ENCODE measurements at places on chromosomes 13 and 19.

DNA sequence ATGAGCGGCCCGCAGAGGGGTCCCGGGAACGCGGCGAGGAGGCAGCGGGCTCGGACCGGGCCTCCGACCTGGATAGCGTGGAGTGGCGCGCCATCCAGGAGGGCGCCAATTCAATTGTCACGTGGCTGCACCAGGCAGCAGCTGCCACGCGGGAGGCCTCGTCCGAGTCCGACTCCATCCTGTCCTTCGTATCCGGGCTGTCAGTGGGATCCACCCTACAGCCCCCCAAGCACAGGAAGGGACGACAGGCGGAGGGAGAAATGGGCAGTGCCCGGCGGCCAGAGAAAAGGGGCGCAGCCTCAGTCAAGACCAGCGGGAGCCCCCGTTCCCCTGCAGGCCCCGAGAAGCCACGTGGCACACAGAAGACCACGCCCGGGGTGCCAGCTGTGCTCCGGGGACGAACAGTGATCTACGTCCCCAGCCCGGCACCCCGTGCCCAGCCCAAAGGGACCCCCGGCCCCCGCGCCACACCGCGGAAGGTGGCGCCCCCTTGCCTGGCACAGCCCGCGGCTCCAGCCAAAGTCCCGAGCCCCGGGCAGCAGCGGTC, 10.7 kb downstream of the C19orf25 start:
- DNase-seq, result no peak

- DNase-seq, result peak; percentile 76
Observed at GRCh38 chr13:42990291-42991232, 1.5 kb downstream of the EPSTI1 start.

- peak; percentile 33 for DNase-seq
Observed at GRCh38 chr13:96958286-96958891, 35.9 kb downstream of the OXGR1 start.

- DNase-seq, result no peak
Observed at GRCh38 chr13:28991764-28992163, 171.6 kb downstream of the MTUS2 start.

GRCh38 chr13:95987841-95988240, 65.4 kb downstream of the UGGT2 start:
- no peak for DNase-seq

GRCh38 chr13:82627183-82627582, 1255.1 kb downstream of the SLITRK1 start:
- DNase-seq, result peak; percentile 51

DNA sequence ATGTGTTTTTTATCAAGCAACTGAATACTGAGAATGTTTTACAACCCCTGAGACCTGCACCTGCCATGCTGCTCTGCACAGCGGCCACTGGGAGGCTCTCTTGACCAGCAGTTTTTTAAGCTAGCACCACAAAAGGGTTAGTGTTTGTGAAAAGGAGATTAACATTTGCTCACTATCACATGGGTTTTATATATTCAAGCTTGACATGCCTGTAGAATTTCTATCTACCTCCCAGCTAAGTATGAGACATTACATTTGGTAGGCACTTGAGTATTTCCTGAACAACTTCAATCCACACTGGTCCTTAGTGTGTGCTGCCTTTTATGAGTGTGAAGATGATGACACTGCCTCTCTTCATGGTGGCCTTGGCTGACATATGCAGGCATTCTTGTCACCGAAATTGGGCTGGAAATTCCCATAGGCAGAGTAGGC, 1238.9 kb downstream of the UQCRFS1 start:
- peak; percentile 22 for DNase-seq

- DNase-seq, result peak; percentile 30
Observed at GRCh38 chr13:95480791-95481780, 71.4 kb upstream of the CLDN10 start.

DNA sequence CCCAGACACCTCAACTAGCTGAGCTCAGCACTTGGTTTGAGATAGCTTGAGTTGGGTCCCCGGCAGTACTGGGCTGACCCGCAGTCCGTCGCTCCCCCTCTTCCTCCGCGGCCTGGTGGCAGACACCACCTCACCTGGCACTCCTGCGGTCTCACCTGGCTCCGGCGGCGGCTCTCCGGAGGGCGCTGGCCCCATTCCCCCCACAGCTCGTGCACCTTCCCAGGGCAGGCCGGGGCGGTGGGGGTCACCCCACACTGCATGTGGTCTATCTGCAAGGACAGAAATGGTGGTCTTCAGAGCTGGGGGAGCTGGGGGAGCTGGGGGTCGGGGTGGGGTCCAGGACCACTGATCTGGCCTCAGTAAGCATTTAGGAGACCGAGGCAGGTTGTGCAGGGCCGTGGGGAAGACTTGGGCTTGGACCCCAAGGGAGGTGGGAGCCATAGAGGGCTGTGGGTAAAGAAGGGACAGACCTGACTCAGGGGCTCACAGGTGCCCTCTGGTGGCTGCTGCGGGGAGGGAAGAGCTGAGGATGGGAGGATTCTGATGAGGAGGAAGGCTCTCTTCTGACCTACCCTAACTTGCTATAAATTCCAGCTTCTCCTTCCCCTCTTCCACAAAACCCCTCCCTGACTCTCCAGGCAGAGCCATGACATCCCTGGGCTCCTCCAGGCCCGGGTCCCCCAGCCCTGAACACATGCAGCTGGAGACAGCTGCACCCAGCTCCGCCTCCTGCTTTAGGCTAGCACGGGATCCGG, 6.7 kb upstream of the PLIN4 start:
- DNase-seq, result peak; percentile 26

DNA sequence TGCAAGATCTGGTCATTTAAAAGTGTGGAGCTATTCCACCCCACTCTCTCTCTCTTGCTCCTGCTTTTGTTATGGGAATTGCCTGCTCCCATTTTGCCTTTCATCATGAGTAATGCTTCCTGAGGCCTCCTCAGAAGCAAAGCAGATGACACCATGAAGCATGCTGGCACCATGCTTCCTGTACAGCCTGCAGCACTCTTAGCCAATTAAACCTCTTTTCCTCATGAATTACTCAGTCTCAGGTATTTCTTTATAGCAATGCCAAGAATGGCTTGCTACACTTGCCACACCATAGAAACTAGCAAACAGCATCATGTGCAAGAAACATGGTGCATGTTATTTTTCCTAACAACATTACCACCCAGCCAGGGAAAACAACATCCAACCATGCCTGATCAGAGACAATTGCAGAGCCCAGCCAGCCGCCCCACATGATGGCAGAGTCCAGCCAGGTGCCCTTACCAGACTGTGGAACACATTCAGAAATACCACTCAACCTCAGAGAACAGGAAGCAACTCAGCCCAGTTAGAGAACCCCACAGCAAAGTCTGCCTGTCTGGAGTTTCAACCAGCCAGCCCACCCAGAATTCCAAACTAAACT, 36.9 kb downstream of the SYDE1 start:
- DNase-seq, result peak; percentile 13

DNA sequence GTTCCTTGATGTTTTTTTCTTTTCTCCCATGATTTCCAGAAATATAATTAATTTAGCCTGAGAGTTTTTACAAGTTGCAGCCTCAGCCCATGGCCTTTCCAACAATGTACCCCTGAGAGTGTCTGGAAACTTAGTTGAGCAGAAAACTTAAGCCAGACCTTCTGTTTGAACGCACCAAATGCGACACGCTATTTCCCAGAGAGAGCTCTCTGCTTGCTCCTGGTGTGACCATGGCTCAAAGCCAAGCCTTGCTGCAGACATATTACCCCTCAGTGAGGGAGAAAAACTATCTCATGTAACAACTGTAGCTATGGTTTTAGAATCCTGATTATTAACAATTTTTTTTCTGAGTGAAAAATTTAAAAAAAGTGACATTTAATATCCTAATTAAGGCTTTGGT, 1204.5 kb upstream of the SLC10A2 start:
- DNase-seq, result no peak

DNA sequence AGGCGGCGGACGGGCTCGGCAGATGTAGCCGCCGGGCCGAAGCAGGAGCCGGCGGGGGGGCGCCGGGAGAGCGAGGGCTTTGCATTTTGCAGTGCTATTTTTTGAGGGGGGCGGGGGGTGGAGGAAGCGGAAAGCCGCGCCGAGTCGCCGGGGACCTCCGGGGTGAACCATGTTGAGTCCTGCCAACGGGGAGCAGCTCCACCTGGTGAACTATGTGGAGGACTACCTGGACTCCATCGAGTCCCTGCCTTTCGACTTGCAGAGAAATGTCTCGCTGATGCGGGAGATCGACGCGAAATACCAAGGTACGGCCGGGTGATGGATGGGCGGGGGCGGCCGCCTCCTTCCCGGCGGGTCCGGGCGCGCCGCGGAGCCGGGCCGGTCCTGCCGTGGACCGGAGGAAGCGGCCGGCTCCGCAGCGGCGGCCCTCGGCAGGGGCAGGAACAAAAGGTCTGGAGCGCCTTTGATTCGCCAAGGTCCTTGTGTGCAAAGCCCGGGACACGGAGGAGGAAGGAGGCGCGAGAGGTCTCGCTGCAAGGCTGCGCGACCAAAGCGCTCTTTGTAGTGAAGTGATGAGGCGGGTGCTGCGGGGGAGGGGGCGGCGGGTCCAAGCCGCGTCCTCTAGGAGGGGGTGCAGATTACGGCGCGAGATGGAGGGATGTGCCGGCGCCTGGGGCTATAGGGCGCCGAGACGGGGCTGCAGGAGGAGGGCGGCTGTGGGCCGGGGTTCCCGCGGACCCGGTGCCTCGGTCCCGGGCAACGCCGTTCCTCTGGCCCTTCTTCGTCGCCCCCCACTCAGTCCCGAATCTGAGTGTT, 689 bp downstream of the ING1 start:
- peak; percentile 44 for DNase-seq

DNA sequence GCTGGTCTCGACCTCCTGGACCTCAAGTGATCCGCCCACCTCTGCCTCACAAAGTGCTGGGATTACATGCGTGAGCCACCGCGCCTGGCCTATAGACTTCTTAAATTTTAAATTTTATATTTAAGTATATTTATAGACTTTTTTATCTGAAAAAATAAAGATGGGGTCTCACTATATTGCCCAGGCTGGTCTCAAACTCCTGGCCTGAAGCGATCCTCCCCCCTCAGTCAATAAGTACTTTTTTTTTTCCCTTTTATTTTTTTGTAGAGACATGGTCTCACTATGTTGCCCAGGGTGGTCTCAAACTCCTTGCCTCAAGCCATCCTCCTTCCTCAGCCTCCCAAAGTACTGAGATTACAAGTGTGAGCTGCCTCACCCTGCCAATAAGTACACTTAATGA, 1.9 kb downstream of the SERTAD1 start:
- no peak for DNase-seq

- peak; percentile 79 for DNase-seq
Observed at GRCh38 chr19:39397360-39398296, 6.5 kb downstream of the MED29 start.

DNA sequence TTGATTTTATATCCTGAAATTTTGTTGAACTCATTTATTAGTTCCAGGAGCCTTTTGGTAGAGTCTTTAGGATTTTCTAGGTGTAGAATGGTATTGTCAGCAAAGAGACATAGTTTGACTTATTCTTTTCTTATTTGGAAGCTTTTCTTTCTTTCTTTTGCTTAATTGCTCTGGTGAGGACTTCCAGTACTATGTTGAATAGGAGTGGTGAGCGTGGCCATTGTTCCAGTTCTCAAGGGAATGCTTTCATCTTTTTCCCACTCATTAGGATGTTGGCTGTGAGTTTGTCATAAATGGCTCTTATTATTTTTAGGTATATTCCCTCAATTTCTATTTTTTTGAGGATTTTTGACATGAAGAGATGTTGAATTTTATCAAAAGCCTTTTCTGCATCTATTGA, 182.2 kb upstream of the SPRY2 start:
- DNase-seq, result no peak

- peak; percentile 38 for DNase-seq
Observed at GRCh38 chr13:94640721-94641120, 39.1 kb downstream of the GPR180 start.

DNA sequence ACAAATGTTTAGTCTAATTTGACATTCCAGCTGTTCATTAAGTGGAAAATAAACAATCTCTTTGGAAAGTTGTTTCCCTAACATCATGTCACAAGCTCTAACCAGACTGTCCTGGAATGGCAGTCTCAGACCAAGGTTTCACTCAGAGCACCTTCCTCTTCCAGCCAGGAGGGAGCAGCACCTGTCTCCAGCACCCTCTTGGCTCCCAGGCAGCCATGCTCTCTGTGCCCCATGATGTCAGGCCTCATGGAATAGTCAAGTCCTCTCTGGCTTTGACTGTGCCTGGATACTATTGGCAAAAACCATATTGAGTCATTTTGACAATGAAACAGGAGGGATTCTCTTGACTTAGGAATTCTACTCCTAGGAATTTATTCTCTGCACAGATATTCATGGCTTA, 171.4 kb downstream of the OXGR1 start:
- peak; percentile 43 for DNase-seq

DNA sequence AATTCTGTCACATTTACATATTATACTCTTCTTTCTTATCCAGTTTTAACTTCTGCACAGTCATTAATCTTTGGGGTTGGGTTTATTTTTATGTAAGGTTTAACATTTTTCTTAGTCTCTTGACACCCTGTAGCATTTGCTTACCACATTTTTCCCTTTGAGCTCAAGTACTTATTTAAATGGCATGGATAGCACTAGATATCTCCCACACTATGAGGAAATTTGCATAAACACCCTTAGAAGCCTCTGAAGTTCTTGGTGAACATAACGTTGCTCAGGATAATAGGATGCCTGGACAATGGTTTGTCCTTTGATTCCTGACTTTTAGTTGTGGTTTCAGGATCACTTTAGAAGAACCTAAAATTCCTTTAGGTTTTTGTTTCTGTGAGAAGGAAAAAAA, 338.9 kb downstream of the PCDH17 start:
- DNase-seq, result no peak

GRCh38 chr13:43329702-43330101, 306.3 kb downstream of the DNAJC15 start:
- no peak for DNase-seq

DNA sequence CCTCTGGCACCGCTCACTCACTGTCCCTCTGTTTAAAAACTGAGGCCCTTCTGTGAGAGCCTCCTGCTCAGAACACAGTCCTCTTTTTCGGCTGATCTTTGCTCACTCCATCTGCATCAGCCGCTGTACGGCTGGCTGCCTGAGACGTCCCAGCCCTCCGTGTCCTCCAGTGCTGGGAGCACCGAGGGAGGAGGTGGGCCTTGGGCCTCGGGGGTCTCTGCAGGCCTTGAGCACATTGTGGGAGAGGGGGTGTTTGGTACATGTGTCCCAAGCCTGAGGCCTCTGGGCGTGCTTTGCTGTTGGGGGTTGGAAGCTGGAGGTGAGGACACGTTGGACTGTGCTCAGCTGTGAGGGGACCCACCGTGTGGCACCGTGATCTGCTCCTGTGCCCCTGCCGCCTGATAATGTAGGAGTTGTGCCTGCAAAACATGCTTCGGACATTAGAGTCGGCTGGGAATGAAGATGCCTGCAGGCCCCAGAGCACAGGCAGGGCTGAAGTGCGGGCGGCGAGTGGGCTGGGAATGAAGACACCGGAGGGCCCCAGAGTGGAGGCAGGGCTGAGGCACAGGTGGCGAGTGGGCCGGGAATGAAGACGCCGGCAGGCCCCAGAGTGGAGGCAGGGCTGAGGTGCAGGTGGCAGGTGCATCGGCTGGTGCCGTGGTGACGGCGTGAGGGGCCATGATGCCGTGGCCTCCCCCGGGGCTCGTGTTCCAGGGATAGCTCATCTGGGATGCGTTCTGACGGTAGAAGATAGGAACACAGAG, 30.6 kb downstream of the MCF2L start:
- DNase-seq, result no peak
